ENCODE measurements at places on chromosomes 7 and 10.

DNA sequence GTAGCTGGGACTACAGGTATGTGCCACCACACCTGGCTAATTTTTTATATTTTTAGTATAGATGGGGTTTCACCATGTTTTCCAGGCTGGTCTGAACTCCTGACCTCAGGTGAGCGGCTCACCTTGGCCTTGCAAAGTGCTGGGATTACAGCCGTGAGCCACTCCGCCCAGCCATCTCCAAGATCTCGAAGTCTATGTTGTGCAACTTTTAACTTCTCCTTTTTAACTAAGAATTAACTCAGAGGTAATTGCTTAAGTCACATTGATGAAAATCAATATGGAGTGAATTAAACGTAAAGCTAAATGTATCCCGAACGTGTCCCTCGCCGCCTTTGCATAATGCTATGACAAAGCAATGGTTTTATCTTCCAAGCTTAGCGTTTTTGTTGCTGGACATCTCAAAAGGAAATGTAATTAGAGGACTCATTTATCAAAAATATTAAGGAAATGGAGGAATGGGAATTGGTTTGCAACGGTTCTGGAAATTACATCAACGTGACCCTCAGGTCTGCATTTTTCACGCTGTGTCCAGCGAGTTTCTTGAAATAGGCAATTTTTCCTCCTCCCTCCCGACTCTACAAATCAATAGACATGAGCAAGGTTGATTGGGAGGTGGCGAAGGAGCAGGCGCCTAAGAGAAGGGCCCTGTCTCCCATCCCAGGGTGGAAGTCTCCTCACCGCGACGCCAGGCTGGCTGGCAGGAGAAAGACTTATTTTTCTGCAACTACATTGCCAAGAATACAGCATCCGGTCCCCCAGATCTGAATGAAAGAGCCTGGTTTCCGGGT is 89.8 kb downstream of the TMEM130 start:
- no peak for DNase-seq

DNA sequence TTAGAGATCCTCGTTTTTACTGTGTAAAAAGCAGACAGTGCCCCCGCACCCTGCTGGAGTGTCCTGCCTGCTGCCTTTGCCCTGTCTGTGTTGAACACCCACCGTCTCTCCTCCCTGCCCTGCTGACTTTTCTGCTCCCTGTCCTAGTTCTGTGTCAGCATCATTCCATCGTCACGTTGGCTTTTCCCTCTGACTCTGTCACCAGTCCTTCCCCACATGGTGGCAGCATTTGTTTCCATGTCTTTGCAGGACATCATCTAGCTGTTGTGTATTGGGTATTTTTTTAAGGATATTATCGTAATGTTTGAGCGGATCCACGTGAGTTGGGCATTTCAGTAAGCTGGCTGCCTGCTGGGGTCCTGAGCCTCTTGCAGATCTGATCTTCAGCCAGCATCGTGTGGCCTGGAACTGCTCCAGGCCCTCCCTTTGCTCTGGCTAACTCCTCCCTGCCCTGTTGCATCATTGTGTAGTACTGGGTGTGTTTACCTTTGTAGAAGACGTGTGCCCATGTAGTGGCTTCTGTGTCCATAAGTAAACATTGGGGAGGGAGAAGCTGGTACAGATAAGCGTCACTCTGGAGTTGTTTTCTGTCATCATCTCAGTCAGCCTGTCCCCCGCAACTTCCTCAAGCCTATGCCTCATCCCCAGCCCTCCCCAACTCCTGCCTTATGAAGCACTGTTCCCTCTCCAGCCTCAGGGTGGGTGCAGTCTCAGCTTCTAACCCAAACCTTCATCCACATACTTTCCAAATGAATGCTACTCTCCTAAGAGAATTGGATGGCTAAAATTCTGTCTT is 44.3 kb downstream of the TRRAP start:
- DNase-seq = no peak

GRCh38 chr7:125773113-125773785 is 843.6 kb upstream of the POT1 start:
- no peak for DNase-seq

- no peak for DNase-seq
These were observed 2.2 kb downstream of the COMTD1 start for GRCh38 chr10:75233444-75234016.

DNA sequence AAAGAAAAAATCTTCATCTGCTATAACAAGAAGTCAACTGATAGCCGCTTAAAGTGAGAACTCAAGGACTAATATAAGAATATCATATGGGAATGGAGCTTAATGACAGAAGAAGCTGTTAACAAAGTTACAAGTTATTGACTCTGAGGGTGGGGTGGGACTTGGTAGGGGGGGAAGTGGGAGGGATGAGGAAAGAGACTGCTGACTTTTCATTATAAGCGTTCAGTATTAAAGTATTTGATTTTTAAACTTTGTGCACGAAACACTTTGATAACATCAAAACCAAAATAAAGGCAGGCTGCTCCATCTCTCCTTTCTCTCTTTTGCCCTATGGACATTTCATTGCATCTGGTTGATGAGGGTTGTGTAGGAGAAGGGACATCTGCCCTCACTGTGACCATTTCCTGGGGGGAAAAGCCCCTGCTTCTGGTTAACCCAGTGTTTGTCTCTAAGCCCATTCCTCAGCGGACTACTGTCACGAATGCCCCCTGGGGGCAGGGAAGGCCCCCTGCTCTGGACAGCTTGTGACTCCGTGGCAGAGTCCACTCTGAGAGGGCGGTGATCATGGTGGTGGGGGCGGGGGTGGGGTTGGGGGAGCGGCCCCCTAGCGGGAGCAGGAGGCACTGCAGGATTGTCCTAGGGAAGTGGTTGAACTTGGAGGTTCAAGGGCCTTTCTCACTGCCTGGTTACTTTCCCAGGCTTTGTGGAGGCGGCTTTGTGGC is 17.4 kb downstream of the SLC13A4 start:
- DNase-seq = no peak

GRCh38 chr10:117078168-117078837 is 59.8 kb downstream of the VAX1 start:
- no peak for DNase-seq

GRCh38 chr10:19778996-19779395 is 37.2 kb upstream of the PLXDC2 start:
- no peak for DNase-seq

DNA sequence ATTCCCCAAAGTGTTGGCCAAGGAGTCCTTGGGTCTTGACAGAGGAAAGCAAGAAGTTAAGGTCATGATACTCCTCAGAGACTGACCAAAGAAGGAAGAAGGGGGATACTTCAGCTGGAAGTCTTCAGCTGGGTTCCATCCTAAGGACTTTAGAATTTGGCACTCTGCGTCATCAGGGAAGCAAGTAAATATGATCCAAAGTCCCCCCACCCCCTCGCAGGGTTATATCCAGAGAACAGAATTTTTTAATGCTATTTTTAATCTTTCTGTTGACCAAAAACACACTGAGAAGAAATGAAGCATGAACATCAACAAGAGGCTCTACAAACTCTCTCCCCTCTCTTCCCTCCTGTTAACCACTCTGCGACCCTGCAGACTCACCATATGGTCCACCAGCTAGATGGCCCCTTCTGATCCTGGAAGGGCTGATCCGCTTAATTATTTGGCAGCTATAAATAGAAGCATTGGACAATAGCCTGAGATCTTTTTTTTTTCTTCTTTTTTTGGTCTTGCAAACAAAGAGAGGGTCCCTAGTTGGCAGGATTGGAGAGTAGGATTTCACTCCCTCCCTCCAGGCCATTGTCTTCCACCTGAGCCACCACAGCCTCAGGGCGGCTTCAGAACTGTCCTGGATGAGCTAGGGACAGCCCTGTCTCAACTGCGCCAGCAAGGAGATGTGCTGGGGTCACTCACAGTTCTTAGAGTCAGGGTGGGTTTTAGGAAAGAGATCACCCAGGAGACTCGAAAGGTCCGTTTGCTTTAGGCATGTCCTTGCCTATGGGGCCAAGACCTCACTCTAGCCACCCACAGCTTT is 196.0 kb downstream of the KCNMA1 start:
- DNase-seq = no peak

Measured in kidney capillary endothelial cell (primary cell).